ENCODE measurements at places on chromosomes 13 and 19. TPM values are rescaled to one million over a fixed set of nuclear protein-coding genes. Genes with fewer than 3 reads are reported as not detected.

GRCh38 chr13:95677564-95678266 is 776 bp downstream of the DNAJC3 start:
- peak overlapping the region; percentile 95 for H3K4me3 ChIP-seq

DNA sequence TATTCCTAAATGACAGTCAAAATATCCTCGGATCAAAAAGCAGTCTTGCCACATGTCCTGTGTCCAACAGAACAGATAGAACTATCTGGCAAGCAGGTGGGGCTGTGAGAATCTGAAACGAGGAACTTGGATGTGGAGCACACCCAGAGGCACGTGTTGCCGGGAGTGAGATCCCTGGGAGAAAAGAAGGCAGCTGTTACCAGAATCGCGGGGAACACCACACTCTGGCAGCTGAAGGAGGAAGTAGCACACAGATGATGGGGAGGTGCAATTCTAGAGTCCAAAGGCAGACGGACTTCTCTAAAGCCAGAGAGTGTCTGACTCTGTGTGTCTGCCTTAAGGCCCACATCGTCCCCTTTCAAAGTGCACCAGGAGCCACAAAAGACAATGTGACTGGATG is 22.3 kb downstream of the SLC7A1 start:
- no peak for DNase-seq
- peak overlapping the region; percentile 51 for H3K27ac ChIP-seq
- no peak overlapping the region for H3K4me3 ChIP-seq
- peaks cover 47% of the 10 kb centered on the region for H3K4me1 ChIP-seq
- H3K36me3 ChIP-seq: peaks cover 2% of the 10 kb centered on the region

DNA sequence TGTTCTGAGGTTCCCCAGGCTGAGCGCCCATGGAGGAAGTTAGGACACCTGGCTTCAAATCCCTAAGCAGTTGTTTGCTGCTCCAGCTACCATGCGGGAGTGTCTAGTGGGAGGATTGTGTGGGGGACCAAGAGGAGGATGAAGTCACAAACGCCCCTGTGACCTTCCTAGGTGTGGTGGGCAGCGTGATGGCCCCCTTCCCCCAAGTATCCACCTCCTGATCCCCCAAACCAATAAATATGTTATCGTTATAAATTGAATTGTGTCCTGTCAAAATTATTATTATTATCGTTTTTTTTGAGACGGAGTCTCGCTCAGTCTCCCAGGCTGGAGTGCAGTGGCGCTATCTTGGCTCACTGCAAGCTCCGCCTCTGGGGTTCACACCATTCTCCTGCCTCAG is at the start of gene SLC25A41:
Gene SLC25A41, minus strand, starts transcription at position 101 of the 400 bp plus-strand sequence. Its CDS starts 70 bp downstream, at position 31.
- no peak within 1 kb of the TSS for H3K4me3 ChIP-seq
- H3K27me3 ChIP-seq: peaks cover 19% of the 10 kb centered on the region

- H3K36me3 ChIP-seq: no peaks in the 10 kb centered on the region
- no peak for DNase-seq
- no peak overlapping the region for H3K4me3 ChIP-seq
- H3K27me3 ChIP-seq: no peaks in the 10 kb centered on the region
- peaks cover 5% of the 10 kb centered on the region for H3K4me1 ChIP-seq
- no peak overlapping the region for H3K27ac ChIP-seq
Observed at GRCh38 chr13:103716718-103717117, 650.5 kb upstream of the SLC10A2 start.

- no peaks in the 10 kb centered on the region for H3K27me3 ChIP-seq
- no peak overlapping the region for H3K4me3 ChIP-seq
- DNase-seq: no peak
- no peaks in the 10 kb centered on the region for H3K4me1 ChIP-seq
- no peaks in the 10 kb centered on the region for H3K36me3 ChIP-seq
- H3K27ac ChIP-seq: peak overlapping the region; percentile 35
Observed at GRCh38 chr19:18764591-18765051, 26.5 kb downstream of the COMP start.

DNA sequence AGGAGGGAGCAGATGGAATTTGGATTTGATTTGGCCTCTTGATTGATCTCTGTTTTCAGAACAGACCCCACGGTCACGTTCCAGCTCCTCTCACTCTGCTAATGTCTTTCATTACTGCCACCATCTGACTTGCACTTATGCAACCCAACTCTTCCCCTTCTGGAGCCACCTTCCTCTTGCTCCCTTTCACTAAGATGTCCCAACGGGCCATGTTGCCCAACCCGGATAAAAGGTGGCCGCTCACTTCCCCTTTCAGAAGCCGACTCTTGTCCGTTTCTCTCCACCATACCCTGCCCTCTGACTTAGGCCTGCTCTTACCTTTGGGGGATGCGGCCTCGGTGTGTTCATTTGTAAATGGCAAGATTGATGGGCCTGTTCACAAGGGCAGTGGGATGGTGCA is 27.4 kb upstream of the CYP4F8 start:
- DNase-seq: no peak
- H3K36me3 ChIP-seq: peaks cover 2% of the 10 kb centered on the region
- H3K4me3 ChIP-seq: no peak overlapping the region
- H3K4me1 ChIP-seq: no peaks in the 10 kb centered on the region
- H3K27me3 ChIP-seq: no peaks in the 10 kb centered on the region

- no peaks in the 10 kb centered on the region for H3K27me3 ChIP-seq
- no peak overlapping the region for H3K4me3 ChIP-seq
- no peaks in the 10 kb centered on the region for H3K36me3 ChIP-seq
- no peak for DNase-seq
Observed at GRCh38 chr13:91649456-91649855, 251.0 kb downstream of the GPC5 start.

DNA sequence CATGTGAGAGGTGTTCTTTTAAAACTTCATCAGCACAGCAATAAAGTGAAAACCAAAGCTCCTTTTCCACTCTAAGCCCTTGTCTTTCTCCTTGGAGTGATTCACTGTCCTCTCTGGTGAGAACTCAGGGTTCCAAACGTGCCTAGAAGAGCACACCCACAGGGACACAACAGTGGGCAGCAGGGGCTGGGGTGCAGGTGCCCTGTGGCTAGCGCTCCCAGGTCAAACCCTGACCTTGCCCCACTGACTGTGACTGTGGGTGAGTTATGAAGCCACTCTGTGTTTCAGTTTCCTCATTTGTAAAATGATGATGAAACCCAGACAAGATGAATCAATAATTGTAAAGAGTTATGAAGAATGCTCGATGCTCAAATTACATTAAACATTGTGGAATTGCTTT is 37.6 kb upstream of the IGFL1 start:
- H3K27ac ChIP-seq: no peak overlapping the region
- H3K4me3 ChIP-seq: no peak overlapping the region
- peaks cover 30% of the 10 kb centered on the region for H3K27me3 ChIP-seq
- no peak for DNase-seq
- H3K36me3 ChIP-seq: no peaks in the 10 kb centered on the region

GRCh38 chr13:55815458-55816033 is 1325.2 kb upstream of the PRR20A start:
- no peaks in the 10 kb centered on the region for H3K36me3 ChIP-seq
- H3K27me3 ChIP-seq: no peaks in the 10 kb centered on the region
- no peaks in the 10 kb centered on the region for H3K4me1 ChIP-seq
- H3K27ac ChIP-seq: peak overlapping the region; percentile 14
- no peak for DNase-seq
- H3K4me3 ChIP-seq: no peak overlapping the region

GRCh38 chr19:29655648-29656335 is 9.5 kb upstream of the PLEKHF1 start:
- H3K36me3 ChIP-seq: no peaks in the 10 kb centered on the region
- no peaks in the 10 kb centered on the region for H3K4me1 ChIP-seq
- no peak overlapping the region for H3K27ac ChIP-seq
- no peak overlapping the region for H3K4me3 ChIP-seq

- H3K4me1 ChIP-seq: no peaks in the 10 kb centered on the region
- peaks cover 4% of the 10 kb centered on the region for H3K36me3 ChIP-seq
- DNase-seq: no peak
- no peaks in the 10 kb centered on the region for H3K27me3 ChIP-seq
- no peak overlapping the region for H3K4me3 ChIP-seq
Observed at GRCh38 chr13:75850916-75851315, 214.8 kb downstream of the LMO7 start.

DNA sequence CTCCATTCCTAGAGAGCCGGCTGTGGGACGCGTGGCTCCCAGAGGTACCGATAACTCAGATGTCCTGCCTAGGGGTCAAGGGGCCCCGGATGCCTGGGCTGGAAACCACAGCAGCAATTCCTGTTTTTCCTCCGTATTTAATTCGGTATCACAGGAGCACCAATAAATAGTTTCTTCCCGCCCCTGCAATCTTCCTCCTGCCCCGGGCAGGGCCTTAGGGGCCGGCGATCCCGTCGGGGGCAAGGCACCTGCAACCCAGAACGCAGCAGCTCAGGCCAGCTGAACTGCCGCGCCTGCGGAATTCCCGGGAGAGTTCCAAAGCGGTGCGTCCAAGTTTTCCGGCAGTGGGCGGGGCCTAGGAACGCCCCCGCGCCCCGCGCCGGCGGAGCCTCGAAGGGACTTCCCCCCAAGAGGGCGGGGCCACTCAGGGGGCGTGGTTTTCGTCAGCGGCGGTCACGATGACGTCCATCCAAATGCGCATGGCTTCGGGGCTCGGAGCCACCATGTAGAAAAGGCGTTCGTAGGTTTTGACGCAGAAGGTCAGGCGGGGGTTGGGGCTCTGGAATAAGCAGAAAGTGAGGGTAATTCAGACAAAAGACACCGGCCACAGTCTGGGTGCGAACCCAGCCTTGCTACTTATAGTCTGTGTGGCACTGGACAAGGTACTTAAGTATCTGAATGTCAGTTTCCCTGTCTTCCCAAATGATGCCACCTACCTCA is 9.7 kb upstream of the LYPD3 start:
- peak overlapping the region; percentile 85 for H3K4me3 ChIP-seq
- no peaks in the 10 kb centered on the region for H3K27me3 ChIP-seq
- H3K27ac ChIP-seq: peak overlapping the region; percentile 93
- no peaks in the 10 kb centered on the region for H3K36me3 ChIP-seq

DNA sequence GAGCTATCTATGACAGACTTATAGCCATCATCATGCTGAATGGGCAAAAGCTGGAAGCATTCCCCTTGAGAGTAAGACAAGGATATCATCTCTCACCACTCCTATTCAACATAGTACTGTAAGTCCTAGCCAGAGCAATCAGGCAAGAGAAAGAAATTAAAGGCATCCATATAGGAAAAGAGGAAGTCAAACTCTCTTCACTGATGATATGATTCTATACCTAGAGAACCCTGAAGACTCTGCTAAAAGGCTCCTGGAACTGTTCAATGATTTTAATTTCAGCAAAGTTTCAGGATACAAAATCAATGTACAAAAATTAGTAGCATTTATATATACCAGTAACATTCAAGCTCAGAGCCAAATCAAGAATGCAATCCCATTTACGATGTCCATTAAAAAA is 21.7 kb upstream of the C1QTNF9B start:
- no peaks in the 10 kb centered on the region for H3K4me1 ChIP-seq
- peaks cover 20% of the 10 kb centered on the region for H3K27me3 ChIP-seq
- DNase-seq: no peak
- H3K4me3 ChIP-seq: no peak overlapping the region
- no peaks in the 10 kb centered on the region for H3K36me3 ChIP-seq

PRR19 gene
- 2.8 TPM for total RNA-seq

PSMC4 gene
- 114 TPM for total RNA-seq

CCNA1 gene
- 0.25 TPM for total RNA-seq

CACNA1A gene
- 3.0 TPM for total RNA-seq

RTBDN gene
- total RNA-seq: not detected

ITGBL1 gene
- not detected for total RNA-seq
